Activated CD8-positive, alpha-beta memory T cell treated with anti-CD3 and anti-CD28 coated beads, Interleukin-2, amount 50 U/mL, for 4 hours (primary cell): ENCODE measurements at places on chromosomes 3 and 15.

DNA sequence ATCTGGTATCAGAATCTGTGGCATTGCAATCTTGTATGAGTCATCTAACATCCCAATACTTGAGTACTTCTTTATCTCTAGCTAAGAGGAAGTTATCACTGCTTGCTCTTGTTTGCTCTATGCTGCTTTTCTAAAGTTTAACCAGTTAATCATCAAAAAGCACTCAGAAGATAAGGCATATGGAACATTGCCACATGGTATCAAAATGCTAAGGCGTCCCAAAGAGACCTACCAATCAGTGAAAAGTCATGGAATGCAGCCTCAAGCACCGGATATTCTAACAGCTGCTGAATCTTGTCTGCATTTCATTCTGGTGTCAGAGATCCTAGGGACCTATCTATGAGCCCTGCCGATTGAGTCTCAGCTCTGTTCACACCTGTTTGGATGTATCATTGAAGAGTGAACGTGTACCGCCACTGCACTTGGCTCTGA is 192.8 kb downstream of the ARPP21 start:
- no peak for DNase-seq

- no peak for DNase-seq
Observed at GRCh38 chr3:56966509-56966908, 94.0 kb upstream of the SPATA12 start.

DNA sequence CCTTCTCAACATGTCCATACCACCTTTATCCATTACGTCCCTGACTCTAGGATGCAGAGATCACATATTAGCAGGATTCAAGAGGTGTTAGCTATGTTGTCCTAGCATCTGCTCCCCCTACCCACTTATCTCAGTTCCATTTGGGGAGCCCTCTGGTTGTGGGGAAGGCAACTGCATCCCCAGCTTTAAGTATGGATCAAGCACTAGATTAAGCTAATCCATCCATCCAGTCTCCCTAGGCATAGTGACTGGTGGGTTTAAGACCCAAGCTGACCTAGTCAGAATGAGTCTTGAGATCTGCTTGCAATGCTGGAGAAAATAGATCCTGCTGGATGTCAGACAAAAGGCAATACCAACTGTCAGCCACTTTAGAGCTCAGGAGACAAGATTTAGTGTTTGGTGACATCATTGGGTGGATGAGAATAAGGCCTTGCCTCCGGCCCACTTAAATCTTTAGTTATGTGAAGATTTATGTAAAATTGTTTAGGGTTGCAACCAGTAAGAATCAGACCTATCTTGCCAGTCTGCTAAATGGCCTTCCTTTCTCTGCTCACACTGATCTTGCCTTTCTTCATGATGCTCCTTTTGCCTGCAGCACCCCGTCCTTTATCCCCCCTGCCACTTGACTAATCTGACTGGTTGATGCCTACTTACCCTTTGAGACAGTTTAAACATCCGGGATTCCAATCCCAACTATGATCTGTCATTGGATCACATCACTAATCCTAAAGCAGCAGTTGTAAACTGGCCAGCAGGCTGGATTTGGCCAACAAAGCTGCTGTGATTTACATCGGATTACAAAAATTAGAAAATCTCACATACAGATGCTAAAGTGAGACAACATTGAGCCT is 2.1 kb upstream of the ISY1 start:
- DNase-seq: no peak

- no peak for DNase-seq
Observed at GRCh38 chr15:47331829-47332393, 385.4 kb upstream of the SEMA6D start.

DNA sequence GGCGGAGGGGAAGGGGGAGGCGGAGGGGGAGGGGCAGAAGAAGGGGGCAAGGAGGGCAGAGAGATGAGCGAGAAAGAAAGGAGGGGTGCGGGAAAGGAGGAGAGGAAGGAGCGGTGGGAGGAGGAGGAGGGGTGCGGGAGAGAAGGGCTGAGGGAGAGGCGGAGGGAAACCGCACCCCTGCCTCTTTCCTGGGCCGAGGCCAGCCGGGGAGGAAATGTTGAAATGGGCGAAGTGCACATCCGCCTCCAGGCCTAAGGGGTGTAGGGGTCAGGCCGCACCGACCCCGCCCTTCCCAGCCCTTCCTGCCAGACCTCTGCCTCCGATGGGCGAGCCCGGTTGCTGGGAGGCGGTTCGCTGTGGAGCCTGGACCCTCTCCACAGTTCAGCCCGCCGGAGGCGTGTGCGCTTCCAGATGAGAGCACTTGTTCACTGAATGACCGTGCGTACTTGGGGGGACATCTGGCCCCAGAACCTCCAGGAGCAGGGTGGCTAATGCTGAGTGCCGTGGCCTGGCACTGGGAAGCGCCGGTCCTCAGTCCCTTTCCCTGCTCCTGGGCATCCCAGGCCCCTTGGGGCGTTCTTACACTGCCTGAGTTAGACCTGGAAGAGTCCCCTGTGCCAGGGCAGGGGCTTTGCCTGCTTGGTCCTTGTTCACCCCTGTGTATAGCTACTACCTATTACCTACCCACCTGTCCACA is 110.3 kb upstream of the KLF13 start:
- peak; percentile 31 for DNase-seq

DNA sequence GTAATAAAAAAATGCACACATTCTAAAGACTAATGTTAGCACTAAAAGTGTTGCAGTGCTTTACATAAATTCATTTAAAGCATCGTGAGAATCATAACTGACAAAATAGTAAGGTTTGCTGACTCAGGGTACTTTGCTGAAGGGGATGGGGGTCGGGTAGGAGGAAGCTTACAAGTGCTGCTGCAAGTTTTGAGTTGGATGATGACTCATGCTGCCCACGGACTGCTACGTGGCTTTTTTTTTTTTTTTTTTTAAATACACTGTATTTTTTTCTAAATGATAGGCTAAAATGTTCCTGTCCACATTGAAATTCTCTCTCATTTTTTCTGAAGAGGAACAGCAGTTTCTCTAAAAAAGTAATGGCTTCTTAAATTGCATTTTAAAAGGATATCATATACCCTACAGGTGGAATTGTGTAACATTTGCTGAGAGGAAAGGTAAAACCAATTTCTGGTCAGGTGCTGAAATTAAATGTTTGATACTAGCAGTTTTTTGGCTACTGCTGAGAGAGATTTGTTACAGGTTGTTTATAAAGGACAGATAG is 2.2 kb downstream of the MAPK6 start:
- DNase-seq: peak; percentile 66

DNA sequence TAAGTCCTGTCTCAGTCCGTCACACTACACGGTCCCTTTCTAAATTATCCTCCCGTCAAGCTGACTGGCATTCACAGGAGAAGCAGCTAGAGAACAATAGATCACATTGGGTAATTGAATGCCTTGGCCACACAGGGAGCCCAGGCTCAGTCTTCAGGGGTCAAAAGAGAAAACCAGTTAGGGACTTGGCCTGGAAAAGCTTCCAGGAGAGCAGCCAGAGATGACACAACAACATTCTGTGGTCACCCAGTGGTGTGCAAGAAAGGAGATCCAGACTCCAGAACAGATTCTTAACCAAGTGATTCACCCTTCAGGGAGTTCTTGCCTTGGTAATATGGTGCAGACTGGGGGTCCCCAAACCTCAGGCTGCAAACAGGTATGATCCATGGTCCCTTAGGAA is 15.9 kb downstream of the ARHGAP31 start:
- no peak for DNase-seq

GRCh38 chr3:87287011-87287410 is 10.6 kb upstream of the POU1F1 start:
- DNase-seq: no peak

DNA sequence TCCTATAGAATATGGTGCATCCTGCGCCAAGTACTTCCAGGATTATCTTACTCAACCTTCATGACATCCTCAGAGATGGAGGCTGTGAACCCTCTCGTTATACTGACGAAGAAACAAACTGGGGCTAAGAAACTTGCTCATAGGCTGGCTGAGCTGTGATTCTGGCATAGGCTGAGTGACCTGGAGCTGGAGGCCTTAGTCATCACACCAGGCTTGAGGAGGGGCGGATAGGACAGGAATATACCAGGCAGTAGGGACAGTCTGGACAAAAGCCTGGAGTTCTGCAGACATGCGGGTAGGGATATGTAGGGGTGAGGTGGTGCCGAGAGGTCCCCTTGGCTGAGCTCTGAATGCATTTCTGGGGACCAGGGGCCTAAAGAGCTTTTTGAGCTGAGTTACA is 18.1 kb downstream of the HEMK1 start:
- DNase-seq: no peak

DNA sequence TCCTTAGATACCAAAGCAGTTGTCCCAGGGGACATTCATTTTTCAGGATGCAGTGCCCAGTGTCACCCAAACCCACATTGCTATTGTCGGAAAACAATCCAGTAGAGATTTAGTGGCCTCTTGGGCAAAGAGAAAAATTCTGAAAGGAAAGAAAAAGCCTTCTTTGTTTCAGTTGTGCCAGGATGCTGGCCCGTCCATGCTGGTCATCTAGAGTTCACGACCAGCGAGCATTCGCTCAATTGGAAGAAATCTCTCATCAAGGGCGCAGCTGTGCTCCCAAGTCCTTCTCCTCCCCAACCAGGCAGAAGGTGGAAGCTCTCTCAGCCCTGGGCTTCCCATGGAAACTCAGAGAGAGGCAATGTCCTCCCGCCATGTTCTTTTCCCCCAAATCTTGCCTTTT is 123.7 kb downstream of the MTHFS start:
- DNase-seq: no peak

- no peak for DNase-seq
Observed at GRCh38 chr3:184765047-184765729, 46.8 kb upstream of the VPS8 start.

- no peak for DNase-seq
Observed at GRCh38 chr3:145807990-145808389, 353.0 kb downstream of the PLOD2 start.

DNA sequence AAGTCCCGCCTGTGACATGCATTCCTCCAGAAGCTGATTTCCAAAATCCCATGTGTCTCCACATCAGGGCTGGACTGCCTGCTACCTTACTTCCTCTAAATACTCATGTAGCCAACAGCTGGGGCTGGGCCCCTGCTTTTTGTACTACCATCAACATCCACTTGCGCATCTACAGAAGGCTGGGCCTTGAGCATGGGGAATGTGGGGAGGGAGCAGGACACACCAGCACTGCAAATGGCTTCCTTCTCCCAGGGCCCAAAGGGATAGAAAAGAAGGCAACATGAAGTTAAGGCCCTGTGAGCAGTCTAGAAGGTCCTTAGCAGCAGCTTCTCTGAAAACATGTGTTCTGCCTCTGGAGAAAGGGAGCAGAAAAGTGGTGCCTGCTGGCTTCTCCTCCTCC is 27.2 kb downstream of the MKRN2 start:
- no peak for DNase-seq

- DNase-seq: no peak
Observed at GRCh38 chr3:42300013-42300412, 34.0 kb upstream of the CCK start.

- no peak for DNase-seq
Observed at GRCh38 chr15:86571873-86572272, 492.2 kb downstream of the AGBL1 start.

- no peak for DNase-seq
Observed at GRCh38 chr3:107925851-107926250, 165.0 kb downstream of the CD47 start.

DNA sequence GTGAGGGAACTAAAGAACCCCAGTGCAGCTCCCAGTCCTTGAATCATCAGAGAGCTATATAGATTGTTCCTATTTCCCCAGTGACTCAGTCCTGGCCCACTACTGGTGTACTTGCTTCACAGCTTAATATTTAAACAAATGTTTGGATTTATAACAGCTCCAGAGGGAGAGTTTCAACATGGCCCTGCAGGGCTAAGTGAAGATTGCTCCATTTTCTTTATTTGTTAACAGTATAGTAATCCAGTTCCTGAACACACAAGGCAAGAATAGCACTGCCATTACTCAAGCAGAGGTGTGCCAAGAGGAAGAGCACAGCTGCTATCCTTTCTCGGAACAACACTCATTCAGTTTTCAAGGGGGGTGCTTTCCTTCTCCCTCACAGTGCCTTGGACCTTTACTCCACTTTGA is 6.5 kb downstream of the SQOR start:
- no peak for DNase-seq

- DNase-seq: no peak
Observed at GRCh38 chr3:115825046-115825445, 201.7 kb downstream of the GAP43 start.

GRCh38 chr3:87949189-87949878 is 109.5 kb downstream of the CGGBP1 start:
- no peak for DNase-seq

GRCh38 chr3:46008058-46008457 is 12.4 kb upstream of the FYCO1 start:
- no peak for DNase-seq

DNA sequence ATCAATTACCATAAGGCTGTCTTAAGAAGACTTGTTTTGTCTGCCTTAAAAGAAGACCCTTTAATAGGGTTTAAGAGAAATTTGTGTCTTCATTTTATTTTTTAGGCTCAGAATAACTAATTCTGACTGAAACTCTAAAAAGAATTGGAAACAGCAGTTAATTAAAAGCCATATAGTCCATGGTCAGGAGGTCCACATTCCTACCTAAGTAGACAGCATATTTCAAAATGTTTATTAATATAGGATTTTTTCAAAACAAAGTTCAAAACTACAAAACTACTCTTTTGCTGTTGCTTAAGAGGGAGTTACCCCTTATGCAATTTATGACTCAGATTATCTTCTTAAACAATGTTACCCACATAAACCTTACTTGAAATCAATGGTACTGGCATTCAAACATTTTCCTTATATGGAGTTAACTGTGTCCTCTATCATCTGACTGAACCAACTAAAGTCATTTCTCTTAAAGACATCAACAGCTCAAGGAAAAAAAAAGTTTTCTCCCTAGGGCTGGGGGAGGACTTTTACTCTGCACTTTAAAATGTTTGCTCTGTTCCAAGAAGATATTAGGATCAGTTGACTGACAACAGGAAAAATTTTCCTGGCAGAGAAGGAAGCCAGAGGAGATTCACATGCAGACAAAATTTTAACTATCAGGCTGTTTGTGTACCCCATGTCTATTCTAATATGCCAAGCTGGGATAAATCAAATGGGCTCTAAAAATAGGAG is 56.8 kb upstream of the NANOGP8 start:
- DNase-seq: no peak

GRCh38 chr3:178562143-178562946 is 26.1 kb downstream of the KCNMB2 start:
- no peak for DNase-seq

- no peak for DNase-seq
Observed at GRCh38 chr15:92580933-92581445, 74.6 kb downstream of the FAM174B start.

GRCh38 chr3:106428565-106428994 is 559.8 kb upstream of the CBLB start:
- no peak for DNase-seq

GRCh38 chr15:98938105-98938417 is 69.5 kb downstream of the PGPEP1L start:
- DNase-seq: no peak

DNA sequence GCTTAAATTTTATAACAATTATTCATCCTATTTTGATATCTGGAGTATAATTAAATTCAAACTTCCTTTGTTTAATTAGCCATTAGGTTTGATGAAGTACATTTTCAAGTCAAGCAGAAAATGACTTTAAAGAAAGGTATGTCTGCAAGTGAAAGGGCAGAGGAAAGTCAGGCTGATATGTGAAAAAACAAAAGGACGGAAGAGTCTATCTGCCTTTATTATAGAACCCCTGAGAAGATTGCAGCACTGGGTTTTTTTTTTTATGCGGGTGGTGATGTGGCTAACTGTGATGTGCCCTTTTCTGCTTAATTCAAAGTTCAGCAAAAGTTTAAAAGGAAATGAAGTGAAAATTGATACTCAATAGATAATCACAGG is 83.2 kb downstream of the COL8A1 start:
- DNase-seq: no peak
